ENCODE measurements at places on chromosomes 1 and 21.

DNA sequence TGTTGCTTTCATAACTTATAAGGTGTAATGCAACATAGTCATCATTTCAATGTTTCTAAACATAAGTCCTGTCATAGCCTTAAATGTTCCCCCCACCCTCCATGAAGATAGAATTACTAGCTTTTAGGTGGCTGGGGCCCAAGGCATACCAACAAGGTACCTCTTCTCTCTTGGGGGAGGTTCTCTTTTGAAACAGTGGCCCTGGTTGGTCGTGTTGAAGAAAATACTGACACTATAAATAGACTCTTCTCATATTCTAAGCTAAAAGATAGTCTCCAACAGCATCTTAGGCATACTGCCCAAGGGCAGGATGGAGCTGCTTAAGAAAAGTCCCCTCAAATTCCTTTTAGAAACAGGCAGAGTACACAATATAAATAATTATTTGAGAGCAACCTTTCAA lies 255.0 kb downstream of the FAF1 start:
- no peak for DNase-seq

- DNase-seq, result no peak
Observed at GRCh38 chr1:42733415-42734200, 6.4 kb downstream of the CLDN19 start.

DNA sequence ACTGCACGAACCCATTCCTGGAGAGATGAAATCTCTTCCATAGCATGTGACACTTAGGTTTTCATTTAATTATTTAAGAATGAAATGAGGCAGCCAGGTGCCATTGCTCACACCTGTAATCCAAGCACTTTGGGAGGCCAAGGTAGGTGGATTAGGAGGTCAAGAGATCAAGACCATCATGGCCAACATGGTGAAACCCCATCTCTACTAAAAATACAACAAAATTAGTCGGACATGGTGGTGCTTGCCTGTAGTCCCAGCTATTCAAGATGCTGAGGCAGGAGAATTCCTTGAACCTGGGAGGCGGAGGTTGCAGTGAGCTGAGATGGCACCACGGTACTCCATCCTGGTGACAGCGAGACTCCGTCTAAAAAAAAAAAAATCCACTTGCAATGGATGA lies 17.8 kb downstream of the L1TD1 start:
- no peak for DNase-seq

DNA sequence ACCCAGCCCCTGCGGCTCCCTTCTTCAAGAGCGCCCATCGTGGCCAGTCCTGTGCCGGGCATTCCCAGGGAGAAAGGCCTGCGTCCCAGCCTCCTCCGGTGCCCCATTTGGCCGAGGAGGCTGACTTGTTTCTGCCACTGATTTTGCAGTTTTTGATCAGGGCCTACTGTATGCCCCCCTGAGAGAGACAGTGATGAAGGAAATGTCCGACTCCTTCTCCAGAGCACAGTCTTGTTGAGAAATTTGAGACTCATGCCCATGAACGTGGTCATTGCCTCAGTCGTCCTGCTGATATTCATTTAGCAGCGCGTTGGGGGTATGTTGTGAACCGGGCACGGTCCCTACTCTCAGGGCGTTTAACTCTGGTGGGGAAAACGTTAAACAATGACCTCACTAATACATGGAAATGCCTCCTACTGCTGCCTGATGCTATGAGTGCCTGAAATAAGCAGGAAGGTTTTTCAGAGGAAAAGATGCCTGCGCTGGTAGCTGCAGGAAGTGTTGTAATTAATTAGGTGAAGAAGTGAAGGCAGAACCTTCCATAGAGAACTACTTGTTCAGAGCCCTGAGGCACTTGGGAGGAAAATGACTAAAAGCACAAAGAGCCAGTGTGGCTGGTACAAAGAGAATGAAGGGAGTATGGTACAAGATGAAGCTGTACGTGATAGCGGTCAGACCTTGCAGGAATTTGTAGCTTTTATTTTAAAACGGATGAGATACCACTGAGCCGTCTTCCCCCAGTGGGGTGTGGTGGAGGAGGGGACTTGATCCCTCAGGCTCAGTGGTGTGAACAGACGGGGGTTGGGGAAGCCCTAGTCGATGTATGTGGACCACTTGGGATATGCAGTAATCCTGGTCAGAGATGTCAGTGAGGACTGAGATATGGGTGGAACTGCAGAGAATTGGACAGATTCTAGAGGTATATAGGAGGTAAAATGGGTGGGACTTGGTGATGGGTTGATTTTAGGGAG lies 730 bp downstream of the ZCCHC17 start:
- DNase-seq, result no peak

DNA sequence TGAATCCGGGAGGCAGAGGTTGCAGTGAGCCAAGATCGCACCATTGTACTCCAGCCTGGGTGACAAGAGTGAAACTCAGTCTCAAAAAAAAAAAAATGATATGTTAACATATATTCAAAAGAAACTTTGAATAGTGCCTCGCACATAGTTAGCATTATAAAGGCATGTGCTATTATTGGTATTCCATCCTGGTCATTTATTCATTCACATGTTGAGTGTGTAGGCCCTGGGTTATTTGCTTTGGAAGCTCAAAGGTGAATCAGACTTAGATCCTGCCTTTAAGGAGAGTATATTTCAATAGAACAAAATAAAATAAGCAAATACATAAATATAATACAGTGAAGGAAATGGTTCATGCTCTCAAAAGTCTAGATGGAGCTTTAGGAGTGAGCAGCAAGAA lies 13.4 kb downstream of the SLC22A15 start:
- DNase-seq, result no peak

GRCh38 chr21:42097860-42098454 lies 26.8 kb downstream of the UMODL1 start:
- DNase-seq, result no peak

GRCh38 chr1:68438310-68438709 lies 11.4 kb downstream of the RPE65 start:
- no peak for DNase-seq

GRCh38 chr1:229251185-229251584 lies 19.7 kb upstream of the RAB4A start:
- DNase-seq, result no peak

DNA sequence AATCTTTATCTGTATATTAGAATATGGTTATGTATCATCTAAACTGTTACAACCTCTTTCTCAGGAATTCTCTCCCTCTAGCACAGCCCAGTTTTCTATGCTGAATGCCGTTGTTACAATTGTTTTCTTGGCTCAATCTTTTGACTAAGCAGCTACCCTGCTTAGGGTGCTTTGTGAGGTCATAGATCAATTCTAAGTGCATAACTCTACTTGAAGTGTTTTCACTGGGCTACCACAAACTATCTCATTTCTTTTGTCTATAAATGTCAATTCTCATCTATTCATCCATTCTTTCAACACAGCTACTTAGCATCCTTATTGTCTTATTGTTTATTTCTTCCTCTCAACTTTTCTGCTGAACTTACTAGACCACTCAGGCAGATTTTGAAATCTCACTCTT lies 77.1 kb downstream of the CEP350 start:
- no peak for DNase-seq

DNA sequence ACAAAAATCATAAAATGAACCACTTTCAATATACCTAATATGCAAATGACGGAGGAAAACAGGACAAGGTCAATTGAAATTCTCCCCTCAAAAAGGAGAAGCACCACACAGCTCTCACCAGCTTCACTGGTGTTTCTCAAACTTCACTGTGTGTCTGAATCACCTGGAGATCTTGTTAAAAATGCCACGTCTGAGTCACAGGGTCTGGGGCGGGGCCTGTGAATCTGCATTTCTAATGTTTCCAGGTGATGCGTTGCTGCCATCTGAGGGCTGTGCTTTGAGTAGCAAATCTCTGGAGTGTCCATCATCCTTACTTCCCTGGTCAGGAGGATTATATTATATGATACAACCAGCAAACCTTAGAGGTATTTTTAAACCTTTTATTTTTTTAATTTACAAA lies 9.0 kb downstream of the CLDN19 start:
- DNase-seq, result peak; percentile 38

- peak; percentile 56 for DNase-seq
Observed at GRCh38 chr1:29120947-29121485, 2.7 kb downstream of the TMEM200B start.

DNA sequence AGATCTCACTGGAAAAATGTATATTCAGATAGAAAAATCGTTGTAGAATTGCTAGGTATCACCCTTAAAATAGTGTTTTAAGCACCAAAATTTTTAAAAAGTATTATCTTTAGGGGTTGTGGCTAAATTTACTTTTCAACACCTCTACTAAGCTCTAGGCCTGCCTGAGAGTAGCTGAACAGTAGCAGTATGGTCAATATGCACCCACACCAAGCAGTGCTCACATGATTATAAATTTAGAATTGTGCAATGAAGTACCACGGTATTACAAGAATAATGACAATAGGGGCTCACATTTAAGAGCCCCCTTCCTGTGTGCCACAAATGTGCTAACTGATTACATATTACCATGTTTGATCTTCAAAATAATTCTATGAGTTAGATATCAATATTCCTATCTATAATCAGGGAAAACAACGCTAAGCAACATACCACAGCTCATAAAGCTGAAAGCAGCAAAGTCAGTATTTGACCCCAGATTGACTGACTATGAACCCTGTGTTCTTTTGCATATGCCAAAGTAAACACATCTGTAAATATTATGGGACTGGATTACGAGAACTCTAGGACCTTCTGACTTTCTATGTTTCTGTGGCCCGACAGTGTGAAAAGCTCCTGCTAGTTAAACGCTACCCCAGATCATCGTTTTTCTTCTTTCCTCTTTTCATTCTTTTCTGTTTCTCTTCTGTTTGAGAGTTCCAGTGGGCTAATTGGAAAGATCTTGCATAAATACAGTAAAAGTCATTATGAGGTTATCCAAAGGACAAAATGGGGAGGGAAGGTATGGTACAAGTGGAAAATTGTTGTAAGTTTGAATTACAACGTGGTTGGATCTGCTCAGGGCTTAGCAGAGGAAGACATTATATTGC lies 201.1 kb upstream of the C1orf87 start:
- DNase-seq, result no peak

GRCh38 chr1:9079988-9080704 lies 10.7 kb upstream of the SLC2A5 start:
- no peak for DNase-seq

- no peak for DNase-seq
Observed at GRCh38 chr1:81619156-81619555, 181.6 kb upstream of the ADGRL2 start.

DNA sequence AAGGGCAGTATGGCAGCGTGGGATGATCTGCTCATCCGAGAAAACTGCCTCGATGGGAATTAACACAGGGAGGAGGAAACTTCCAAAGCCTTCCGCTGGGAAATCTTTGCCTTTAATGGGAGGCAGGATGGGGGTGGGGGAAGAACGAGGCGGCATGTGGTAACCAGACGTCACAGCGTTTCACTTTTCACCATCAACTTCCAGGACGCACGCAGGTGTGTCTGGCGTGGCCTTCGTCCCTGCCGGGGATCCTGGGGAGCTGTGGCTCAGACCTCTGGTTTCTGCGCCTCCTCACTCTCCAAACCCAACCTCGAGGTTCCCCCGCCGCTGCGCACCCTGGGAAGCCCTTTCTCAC lies 282 bp downstream of the RSPH1 start:
- DNase-seq, result no peak

DNA sequence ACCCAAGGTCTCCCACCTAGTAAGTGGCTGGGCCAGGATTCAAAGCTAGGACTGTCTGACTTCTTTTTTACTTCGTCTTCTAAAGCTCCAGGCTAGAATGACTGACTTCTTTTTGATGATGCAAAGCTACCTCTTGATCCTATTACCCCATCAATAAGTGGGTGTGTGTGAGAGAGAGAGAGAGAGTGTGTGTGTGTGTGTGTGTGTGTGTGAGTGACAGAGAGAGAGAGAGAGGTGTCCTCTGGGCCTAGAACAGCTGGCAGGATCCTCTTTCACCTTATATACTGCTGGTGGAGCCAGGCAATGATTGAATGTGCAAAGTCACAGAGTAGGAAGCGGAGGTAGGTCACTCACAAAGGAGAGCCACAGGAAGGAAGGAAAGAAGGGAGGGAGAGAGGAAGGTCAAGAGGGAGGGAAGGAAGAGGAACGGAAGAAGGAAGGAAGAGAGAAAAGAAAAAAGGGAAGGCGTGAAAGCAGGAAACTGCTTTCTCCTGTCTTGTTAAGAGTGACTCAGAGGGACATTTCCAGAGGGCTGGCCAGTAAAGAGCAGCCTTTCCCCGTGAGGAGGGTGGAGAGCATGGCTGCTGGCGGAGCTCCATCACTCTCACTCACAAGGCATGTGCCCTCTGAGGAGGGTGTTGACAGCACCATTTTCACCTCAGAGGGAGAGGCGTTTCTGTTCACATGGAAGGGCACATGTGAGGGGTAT lies 68.9 kb downstream of the CDC7 start:
- DNase-seq, result no peak

- no peak for DNase-seq
Observed at GRCh38 chr1:246591047-246591446, 24.8 kb downstream of the CNST start.

- DNase-seq, result peak; percentile 10
Observed at GRCh38 chr1:40477678-40478053, 576 bp downstream of the ZFP69 start.

DNA sequence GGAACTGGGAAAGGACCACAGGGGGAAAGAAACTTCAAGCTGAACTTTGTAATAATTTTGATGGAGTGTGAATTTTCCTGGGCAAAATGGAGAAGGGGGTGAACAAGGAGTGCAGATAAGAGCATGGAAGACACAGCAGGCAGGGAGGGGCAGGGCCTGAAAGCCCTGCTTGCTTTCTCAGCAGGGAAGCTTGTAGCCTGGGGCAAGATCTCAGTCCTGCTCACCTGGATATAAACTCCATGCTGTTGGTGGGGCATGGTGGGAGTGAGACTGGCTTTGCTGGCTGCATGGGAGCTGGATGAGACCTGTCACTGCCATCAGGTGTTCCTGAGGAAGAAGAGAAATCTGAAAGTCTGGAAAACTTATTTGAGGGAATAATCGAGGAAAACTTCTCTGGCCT lies 58.7 kb upstream of the RC3H1 start:
- DNase-seq, result no peak

DNA sequence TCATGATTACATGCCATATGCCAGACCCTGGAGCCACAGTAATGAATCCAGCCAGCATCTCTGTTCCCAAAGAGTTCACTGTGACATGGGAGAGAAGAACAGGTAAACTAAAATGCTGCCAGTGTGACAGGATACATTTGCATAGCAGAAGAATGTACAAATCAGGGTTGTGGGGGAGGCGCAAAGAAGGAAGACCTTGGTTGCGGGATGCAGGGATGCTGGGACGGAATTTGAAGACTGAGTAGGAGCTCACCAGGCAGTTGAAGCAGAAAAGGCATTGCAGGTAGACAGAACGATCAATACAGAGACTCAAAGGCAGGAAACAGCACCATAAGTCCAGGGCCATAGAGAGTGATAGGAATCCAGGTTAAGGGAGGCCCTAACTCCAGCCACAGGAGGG lies 180.3 kb upstream of the ZC3H12A start:
- no peak for DNase-seq

Measured in activated CD4-positive, alpha-beta T cell treated with anti-CD3 and anti-CD28 coated beads, Interleukin-2, amount 50 U/mL, for 4 hours (primary cell).